ENCODE measurements at places on chromosomes 5 and 9.

DNA sequence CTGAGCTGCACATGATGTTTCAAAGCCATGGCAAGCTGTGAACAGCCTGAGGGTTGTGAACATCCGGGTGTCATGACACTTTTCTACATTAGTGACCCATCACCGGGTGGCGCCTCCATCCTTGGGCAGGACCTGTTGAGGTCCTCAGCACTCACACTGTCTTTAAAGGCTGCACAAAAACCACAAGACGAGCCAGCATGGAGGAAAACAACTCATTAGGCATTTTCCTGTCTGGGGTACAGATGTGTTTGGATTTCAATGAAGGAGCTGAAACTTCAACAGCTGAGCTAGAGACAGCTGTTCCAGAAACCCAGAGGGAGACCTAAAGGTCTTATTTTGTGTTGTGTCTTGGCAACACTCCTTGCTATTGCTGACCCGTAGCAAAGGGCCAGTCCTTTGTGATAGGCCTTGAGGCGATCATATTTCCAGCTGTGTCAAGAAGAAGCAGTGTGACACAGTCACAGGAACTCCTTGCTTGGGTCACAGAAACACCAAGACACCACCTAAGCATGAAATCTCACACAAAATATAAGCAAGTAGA is 151.8 kb upstream of the VLDLR start:
- DNase-seq, result no peak
- H3K4me3 ChIP-seq, result no peak overlapping the region
- H3K36me3 ChIP-seq, result no peaks in the 10 kb centered on the region
- peaks cover 9% of the 10 kb centered on the region for H3K4me1 ChIP-seq

GRCh38 chr5:89988998-89989655 is 420.4 kb downstream of the CETN3 start:
- H3K4me1 ChIP-seq, result no peaks in the 10 kb centered on the region
- H3K4me3 ChIP-seq, result no peak overlapping the region
- H3K27ac ChIP-seq, result no peak overlapping the region
- no peaks in the 10 kb centered on the region for H3K36me3 ChIP-seq
- H3K27me3 ChIP-seq, result peaks cover 16% of the 10 kb centered on the region

GRCh38 chr5:60092671-60093422 is 199.3 kb upstream of the PDE4D start:
- no peaks in the 10 kb centered on the region for H3K27me3 ChIP-seq
- no peak for DNase-seq
- no peak overlapping the region for H3K4me3 ChIP-seq
- H3K27ac ChIP-seq, result no peak overlapping the region

GRCh38 chr9:21096172-21096900 is 18.6 kb upstream of the IFNB1 start:
- no peaks in the 10 kb centered on the region for H3K27me3 ChIP-seq
- no peaks in the 10 kb centered on the region for H3K4me1 ChIP-seq
- DNase-seq, result no peak
- H3K36me3 ChIP-seq, result no peaks in the 10 kb centered on the region
- H3K27ac ChIP-seq, result no peak overlapping the region

DNA sequence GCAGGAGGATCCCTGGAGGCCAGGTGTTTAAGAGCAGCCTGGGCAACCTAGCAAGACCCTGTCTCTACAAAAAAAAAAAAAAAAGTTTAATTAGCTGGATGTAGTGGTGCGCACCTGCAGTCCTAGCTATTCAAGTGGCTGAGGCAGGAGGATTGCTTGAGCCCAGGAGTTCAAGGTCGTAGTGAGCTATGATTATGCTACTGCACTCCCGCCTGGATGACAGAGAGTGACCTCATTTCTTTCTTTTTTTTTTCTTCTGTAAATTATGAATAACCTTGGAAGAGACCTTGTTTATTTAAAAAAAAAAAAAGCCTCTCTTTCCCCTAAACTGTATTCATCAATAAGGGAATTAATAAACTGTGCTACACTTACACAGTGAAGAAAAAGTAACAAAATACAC is 43.6 kb upstream of the SLC30A5 start:
- H3K4me3 ChIP-seq, result no peak overlapping the region
- H3K27me3 ChIP-seq, result no peaks in the 10 kb centered on the region
- peaks cover 4% of the 10 kb centered on the region for H3K4me1 ChIP-seq
- no peaks in the 10 kb centered on the region for H3K36me3 ChIP-seq
- no peak overlapping the region for H3K27ac ChIP-seq

DNA sequence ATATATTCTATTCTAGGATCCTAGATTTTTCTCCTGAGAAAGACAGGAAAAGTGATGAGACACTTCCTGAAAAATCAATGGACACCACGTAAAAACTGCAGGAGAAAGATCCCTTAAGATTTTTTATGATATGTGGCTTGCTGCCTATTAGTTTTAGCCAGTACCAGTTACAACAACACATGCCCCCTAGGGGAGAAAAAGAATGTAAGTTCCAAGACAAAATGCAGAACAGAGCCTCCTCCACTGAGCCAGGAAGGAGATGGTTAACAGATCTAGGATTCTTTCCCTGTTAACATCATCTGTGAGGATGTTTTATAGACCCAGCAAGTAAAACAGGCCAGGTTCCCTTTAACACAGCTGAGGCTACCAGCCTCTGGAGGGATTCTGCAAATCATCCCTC is 574.7 kb downstream of the TLE4 start:
- DNase-seq, result no peak
- no peak overlapping the region for H3K27ac ChIP-seq
- no peaks in the 10 kb centered on the region for H3K27me3 ChIP-seq
- no peak overlapping the region for H3K4me3 ChIP-seq
- H3K36me3 ChIP-seq, result no peaks in the 10 kb centered on the region

DNA sequence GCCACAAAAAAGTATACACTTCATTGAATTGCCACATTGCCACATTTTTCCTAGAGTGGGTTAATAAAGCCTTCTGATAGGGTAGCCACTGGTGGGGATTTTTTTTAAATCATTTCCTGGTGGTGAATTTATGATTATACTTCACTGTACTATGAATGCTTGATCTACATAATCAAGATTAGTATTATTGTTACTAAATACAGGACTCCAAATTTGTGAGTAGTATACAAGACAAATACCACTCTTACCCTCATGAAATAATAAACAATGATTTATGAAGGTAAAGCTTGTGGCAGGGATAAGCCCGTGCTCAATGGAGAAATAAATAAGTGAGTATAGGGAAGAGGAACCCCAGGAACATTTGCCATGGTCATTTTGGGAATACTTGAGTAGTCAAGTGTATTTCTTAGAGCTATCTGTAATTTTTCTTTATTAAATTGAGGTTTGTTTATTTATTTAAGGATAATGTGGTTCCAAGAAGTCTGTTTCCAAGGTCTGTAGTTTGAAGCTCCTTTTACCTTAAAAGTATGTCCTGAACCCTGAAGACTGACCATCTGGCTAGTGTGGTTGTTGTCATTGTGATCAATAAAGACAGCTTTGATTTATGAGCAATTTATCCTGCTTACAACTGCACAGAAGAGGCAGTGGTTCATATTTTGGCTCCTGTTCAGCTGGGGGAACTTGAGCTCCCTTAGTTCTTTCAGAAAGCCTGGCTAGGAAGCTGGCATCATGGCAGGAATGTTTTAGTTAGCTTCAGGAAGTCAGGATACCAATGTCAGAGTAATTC is 118.6 kb downstream of the ZSWIM6 start:
- H3K36me3 ChIP-seq, result no peaks in the 10 kb centered on the region
- H3K27ac ChIP-seq, result no peak overlapping the region
- DNase-seq, result no peak
- H3K4me3 ChIP-seq, result no peak overlapping the region

DNA sequence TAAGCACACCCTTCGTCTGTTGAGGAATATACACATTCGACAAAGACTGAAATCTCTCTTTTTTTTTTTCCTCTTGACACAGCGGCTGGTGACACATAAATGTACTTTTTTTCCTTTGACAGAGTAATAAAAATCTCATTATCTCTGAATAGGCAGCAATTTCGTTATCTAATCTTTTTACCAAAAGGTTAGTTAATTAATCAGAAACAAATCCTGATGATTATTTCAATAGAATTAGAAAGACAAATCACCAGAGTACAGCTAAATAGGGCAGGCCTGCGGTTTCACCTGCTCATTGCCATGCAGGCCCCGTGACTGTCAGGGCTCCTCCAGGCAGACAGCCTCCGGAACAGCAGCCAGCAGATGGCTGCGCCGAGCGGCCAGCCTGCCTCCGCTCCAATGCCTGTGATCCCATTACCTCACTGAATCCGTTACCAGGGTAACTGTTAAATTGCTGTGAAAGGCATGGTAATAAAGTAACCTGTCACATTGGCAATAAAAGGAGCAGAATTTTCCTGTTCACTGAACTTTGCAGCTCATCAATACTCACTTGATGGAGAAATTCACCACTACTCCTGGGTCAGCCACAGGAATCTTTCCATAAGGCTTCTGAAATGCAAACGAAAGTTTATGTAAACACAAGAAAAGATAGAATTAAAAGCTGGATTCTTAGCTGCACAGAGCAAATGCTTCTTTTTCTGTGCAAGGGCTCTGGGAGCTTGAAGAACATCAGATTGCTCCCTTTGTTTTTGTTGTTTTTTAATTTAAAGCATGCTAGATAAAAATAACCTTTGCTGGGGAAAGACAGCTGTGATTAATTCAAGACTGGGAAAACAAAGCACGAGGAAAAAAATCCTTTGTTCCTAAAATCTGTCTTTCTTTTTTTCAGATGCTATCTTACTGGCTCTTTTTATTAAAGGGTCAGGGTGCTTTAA is 666.4 kb upstream of the ZNF608 start:
- H3K27me3 ChIP-seq, result no peaks in the 10 kb centered on the region
- no peak overlapping the region for H3K4me3 ChIP-seq
- peak overlapping the region; percentile 52 for H3K27ac ChIP-seq
- peaks cover 42% of the 10 kb centered on the region for H3K4me1 ChIP-seq
- peak; percentile 95 for DNase-seq

- no peaks in the 10 kb centered on the region for H3K36me3 ChIP-seq
- H3K27ac ChIP-seq, result no peak overlapping the region
- DNase-seq, result no peak
- H3K27me3 ChIP-seq, result peaks cover 24% of the 10 kb centered on the region
Measured at GRCh38 chr5:176772271-176773210, 37.8 kb upstream of the UNC5A start.
